ENCODE measurements at places on chromosomes 12 and 14. TPM values are rescaled to one million over a fixed set of nuclear protein-coding genes. Genes with fewer than 3 reads are reported as not detected.

Gene CLEC4E
- total RNA-seq = not detected

Gene GPR162
- total RNA-seq = 3.7 TPM

Gene BIN2
- not detected for total RNA-seq

Gene KRT74
- total RNA-seq = not detected

Gene PRPH
- not detected for total RNA-seq

Gene MUCL1
- not detected for total RNA-seq

Gene OR2AP1
- total RNA-seq = not detected

Gene NANOG
- total RNA-seq = not detected

Gene KRT6B
- total RNA-seq = not detected

Gene SLC7A7
- total RNA-seq = 14.2 TPM

Gene TCL1B
- not detected for total RNA-seq

Gene NOS1
- not detected for total RNA-seq

Gene RIMKLB
- total RNA-seq = 12.7 TPM

Gene SFSWAP
- total RNA-seq = 19.2 TPM

Gene HOXC4
- total RNA-seq = 3.5 TPM

Gene POMT2
- 15.5 TPM for total RNA-seq

Gene PZP
- not detected for total RNA-seq

Gene NABP2
- 31.5 TPM for total RNA-seq

Gene SNW1
- total RNA-seq = 48.2 TPM

Gene EFS
- total RNA-seq = 8.6 TPM

Gene PRIMA1
- total RNA-seq = not detected

Gene LTB4R2
- 6.7 TPM for total RNA-seq

Gene ESPL1
- 1.8 TPM for total RNA-seq

Gene ADAM20
- total RNA-seq = 0.17 TPM

Gene LUM
- 252 TPM for total RNA-seq

Gene C1S
- 273 TPM for total RNA-seq

Gene SLC41A2
- 21.4 TPM for total RNA-seq

Gene LRTM2
- total RNA-seq = not detected

Gene PTHLH
- total RNA-seq = 0.35 TPM

Gene EPS8
- total RNA-seq = 207 TPM

Gene ACSS3
- 8.8 TPM for total RNA-seq

Gene PRB2
- total RNA-seq = not detected

Gene LHX5
- not detected for total RNA-seq

Gene CEBPE
- total RNA-seq = not detected

Gene WSCD2
- total RNA-seq = not detected

Gene MMP17
- 18.5 TPM for total RNA-seq

Gene SLC6A13
- not detected for total RNA-seq

Gene RNU4-1
- under 0.01 TPM for total RNA-seq

Gene NELL2
- 0.47 TPM for total RNA-seq

Gene NAB2
- 61.9 TPM for total RNA-seq

Gene GNB3
- 0.35 TPM for total RNA-seq

Gene TOMM20L
- not detected for total RNA-seq

Gene GPR84
- total RNA-seq = not detected

Gene FOXN4
- total RNA-seq = not detected

Gene KIF21A
- total RNA-seq = 11.0 TPM

Gene KCNJ8
- total RNA-seq = 2.3 TPM
